ENCODE measurements at places on chromosomes 13 and 19.
A peak's percentile ranks its signal among the peaks of the same experiment; 100 is the strongest.

DNA sequence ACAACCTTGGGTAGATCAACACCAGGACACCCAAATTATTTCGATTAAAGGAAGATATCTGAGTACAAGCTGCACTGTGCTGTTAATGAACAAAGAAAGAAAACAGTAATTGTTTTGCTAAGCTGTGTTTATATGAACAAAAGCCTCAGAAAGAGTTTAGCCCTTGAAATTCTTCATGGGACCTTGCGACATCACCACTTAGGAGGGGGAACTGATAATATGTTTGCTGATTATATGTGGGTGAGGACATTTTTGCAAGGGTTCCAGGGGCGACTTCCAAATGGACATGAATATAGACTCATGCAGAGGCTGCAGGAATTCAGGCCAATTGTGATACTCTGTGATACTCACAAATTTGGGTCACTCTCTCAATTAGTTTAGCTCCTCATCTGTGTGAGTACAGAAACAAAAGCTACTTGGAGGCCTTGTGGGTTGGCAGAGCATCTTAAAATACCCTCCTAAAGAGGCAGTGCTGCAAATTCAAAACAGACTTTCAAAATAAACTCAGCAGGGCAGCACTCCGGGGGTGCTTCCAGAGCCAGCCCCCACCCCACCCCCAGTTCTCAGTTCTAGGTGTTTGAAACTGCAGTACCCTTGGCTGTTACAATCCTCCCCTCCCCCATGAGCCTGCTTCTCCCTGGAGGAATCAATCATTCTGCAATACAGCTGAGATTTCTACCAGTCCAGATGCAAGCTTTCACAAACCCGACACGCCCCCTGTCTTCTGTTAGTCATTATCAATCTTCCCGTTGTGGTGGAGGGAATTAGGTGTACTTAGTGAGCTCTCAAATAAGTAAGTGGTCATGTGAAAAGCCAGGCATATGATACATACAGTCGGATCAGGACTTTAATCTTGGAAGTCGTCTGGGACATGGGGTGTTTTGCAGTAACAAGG is 97.0 kb upstream of the MBNL2 start:
- DNase-seq = peak; percentile 75

GRCh38 chr13:33284031-33284430 is 1.5 kb downstream of the STARD13 start:
- peak; percentile 45 for DNase-seq

DNA sequence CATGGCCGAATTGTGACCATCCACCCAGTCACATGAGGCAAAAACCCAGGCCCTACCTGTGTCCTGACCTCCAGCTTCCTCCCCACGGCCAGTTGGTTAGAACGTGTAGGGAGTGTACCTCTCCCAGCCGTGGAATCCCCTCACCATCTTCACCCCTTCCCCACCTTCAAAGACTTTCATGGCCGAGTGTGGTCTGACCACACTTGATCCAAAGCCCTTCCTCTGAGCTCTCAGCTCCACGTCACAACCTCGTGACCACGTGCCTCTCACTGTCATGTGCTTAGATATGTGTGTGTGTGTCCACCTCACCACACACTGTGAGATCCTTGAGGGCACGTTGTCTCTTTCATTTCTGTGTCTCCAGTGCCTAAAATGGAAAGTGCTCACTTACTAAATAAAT is 48.6 kb upstream of the UBE2L5 start:
- no peak for DNase-seq

GRCh38 chr13:41954226-41954625 is 6.7 kb downstream of the VWA8 start:
- no peak for DNase-seq

DNA sequence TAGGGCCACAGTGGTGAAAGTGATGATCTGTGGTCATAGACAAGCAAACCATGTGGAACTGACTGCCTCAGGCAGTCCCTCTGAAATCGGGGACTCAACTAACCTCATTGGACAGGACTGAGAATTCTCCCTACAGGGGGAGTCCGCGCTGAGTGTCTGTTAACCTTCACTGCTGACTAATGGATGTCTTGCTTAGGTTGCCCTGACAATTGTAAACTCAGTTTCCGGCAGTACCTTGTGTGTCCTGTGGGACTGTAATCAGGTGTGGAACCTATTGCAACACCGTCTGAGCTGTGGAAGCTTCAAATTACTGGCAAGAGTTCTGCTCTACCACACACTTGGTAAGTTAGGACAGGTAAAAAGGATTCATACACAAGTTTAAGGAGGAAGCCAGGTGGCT is 21.8 kb downstream of the ZNF77 start:
- no peak for DNase-seq

DNA sequence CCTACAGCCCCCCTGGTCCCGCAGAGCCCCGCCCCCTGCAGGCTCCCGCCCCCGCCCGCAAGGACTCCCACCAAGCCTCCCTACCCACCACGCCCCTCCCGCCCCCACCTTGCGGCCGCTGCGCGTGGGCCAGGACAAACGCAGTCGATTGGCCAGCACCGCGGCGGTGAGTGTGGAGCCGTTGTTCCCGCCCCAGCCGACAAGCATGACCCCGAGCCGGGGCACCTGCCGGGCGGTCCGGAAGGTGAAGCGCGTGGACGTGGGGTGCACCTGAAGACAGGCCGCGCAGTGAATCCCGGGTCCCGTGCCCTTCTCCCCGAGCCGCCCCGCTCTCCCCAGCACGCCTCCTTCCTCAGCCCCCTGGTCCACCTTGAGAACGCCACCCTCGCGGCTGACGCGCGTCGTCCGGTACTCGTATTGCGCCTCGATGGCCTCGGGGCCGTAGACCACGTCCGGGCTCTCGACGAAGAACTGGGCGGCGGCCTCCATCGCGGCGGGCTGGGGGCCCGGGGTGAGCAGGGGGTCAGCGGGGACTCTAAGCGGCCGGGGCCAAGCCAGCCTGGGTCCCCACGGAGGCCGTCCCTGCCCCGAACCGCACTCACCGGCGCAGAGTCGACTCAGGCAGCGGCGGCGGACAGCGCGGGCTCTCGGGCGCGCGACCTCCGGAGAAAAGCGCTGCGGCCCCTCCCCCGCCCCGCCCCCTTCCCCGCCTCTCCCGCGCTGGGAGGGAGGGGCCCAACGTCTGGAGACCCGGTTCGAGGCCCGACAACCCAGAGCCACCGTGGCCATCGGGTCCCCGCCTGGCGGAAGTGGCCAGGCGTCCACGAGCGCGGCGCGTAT is at the start of gene ISYNA1:
ISYNA1 (minus strand) TSS at position 643 of the 840 bp plus-strand sequence; CDS start at position 489, 154 bp downstream.
- DNase-seq = no peak
